ENCODE measurements at places on chromosomes 2 and 18.
A peak's percentile ranks its signal among the peaks of the same experiment; 100 is the strongest.

DNA sequence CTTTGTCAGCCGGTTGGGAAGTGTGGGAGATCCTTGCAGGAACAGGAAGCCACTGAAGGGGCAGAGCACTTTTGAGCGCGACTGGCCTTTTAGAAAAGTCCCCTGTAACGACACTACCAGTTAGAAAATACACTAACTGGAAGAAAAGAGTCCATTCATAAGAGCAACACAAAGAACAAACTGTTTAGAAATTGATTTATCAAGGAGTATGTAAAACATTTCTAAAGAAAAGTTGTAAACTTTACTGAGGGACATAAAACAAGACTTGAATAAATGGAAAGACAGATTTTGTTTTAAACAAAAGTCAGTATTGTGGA lies 29.8 kb upstream of the POMC start:
- no peak for DNase-seq

DNA sequence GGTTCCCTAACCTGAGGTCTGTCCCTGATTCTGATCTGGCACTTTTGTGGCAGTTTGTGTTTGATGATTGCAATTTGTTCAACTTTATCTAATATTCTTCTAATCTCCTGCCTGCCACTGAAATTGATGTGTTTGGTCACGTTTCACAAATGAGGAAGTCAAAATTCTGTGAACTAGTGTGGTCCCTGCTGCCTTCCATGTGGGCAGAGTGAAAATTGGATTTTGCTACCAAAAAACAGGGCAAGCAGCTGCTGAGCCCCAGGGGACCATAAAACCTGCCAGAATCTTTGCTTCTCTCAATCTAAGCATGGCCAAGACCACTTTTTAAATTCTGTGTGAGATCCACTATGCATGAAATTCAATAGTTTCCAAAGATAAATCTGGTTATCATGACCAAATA lies 195.5 kb upstream of the CYRIA start:
- DNase-seq, result no peak

DNA sequence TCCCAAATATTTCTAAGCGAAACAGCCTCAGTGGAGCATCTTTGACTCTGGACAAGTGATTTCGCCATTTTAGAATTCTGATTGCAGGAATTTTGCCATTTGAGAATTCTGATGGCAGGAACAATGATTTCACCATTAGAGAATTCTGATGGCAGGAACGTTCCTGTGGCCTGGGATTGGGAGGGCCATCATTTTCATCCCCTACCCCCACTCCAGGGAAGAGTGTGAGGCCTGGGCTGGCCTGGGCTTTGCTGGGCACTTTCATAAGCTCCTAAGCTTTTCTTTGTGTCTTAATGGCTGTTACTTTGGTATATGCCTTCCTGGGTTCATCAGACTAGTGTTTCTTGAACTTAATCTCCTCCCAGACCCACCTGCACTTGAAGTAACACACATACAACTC lies 129.3 kb upstream of the EPAS1 start:
- DNase-seq, result no peak

DNA sequence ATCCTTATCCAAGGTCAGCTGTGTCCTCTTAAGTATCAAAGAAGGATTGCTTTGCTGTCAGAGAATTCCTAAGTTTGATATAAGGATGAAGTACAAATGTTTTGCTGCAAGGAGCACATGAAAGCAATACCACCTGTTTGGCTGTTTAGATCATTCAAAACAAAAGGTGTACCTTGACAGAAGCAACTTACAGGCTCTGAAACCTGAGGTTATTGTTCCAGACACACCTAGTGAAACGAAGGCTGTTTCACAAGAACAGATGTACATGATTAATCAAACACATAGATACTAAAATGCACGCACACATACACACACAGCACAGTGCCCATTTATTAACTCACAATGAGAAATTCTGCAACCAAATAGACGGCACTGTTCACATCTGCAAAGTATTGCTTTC lies 166.2 kb downstream of the RBM43 start:
- no peak for DNase-seq

DNA sequence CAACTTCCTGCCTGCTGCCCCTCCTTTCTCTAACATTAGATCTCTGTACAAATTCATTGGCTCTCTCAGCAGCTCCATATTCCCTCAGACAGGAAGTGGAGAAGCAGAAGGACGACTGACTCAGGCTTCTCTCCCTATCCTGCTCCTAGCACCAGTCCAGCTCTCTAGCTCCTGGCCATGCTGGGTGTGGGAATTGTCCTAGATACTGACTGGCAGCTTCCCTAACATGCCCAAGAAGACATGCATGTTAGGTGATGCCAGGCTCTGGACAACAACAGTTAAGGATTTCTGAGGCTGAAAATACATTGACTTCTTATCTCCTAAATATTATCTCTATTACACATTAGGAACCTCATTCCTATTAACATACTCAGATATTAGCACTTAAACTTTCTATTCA lies 292.9 kb downstream of the IKZF2 start:
- DNase-seq, result no peak

- DNase-seq, result no peak
Measured at GRCh38 chr2:118737684-118738083, 109.8 kb downstream of the EN1 start.

DNA sequence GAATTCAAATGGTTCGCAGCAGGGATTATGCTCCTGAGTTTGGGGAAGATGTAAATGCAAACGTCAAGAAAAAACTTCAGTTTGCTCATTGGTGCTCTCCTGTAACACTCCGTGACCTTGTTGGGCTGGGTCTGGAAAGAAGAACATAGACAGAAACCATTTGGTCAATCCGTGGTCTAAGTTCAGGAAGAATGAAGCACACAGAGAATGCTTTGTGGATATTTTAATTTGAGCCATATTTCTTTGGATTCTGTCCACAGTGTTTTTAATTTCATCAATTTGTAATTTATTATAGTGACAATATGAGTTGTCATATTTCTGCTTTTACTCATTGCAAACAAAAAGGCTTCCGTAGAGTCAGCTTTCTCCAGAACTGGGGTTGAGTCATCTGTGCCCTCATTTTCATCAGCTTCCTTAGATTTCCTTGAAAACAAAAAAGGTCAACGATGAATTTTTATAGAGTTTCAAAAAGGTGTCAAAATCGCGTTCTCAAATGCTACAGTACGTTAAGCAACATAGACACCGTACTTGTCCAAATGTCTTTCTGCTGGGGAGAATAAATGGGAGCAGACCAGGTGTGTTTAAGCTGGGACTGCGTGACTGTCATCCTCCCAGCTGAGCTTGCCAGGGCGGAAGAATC lies 606.4 kb downstream of the RNF144A start:
- DNase-seq, result no peak

GRCh38 chr2:206764673-206765241 lies 371 bp downstream of the MDH1B start:
- DNase-seq, result peak; percentile 59

DNA sequence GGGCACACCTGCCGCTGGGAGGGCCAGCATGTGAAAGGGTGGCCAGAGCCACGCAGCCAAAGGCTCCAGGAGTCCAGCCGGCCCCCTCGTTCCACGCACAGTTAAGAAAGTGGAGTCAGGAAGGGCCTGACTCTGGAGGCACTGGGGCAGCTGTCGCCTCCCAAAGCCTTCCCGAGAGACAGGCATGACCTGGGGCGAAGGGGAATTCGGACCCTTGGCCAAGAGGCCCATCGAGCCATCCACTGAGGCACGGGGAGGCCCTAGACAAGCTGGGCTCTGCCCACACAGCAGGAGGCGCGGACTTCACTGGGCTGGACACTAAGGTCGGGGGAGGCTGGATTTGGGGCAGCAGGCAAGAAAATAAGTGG lies 38.5 kb upstream of the SNED1 start:
- DNase-seq, result no peak

- DNase-seq, result no peak
Measured at GRCh38 chr18:76756531-76757253, 65.7 kb upstream of the ZNF236 start.

GRCh38 chr18:59022167-59022945 lies 117.3 kb upstream of the SEC11C start:
- peak; percentile 79 for DNase-seq

GRCh38 chr18:79523736-79524180 lies 128.0 kb downstream of the NFATC1 start:
- DNase-seq, result no peak

GRCh38 chr2:138707392-138708074 lies 72.7 kb downstream of the NXPH2 start:
- DNase-seq, result peak; percentile 69

DNA sequence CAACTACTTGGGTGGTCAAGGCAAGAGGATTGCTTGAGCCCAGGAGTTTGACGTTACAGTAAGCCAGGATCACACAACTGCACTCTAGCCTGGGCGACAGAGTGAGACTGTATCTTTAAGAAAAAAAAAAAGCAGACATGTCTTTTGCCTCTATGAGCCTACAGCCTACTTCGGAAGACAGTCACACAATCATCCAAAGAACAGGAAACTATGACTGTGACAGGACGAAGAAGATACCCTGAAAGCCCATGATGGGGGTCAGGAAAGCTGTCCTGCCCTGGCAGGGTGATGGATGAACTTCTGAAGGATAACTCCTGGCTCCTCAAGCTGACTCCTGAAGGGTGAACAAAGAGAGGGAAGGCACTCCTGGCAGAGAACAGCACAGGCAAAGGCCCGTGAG lies 251.7 kb upstream of the SIX2 start:
- DNase-seq, result no peak

GRCh38 chr2:10709290-10709939 lies 12.0 kb upstream of the ATP6V1C2 start:
- peak; percentile 67 for DNase-seq

- DNase-seq, result no peak
Measured at GRCh38 chr2:182043861-182044260, 58.2 kb downstream of the PPP1R1C start.

DNA sequence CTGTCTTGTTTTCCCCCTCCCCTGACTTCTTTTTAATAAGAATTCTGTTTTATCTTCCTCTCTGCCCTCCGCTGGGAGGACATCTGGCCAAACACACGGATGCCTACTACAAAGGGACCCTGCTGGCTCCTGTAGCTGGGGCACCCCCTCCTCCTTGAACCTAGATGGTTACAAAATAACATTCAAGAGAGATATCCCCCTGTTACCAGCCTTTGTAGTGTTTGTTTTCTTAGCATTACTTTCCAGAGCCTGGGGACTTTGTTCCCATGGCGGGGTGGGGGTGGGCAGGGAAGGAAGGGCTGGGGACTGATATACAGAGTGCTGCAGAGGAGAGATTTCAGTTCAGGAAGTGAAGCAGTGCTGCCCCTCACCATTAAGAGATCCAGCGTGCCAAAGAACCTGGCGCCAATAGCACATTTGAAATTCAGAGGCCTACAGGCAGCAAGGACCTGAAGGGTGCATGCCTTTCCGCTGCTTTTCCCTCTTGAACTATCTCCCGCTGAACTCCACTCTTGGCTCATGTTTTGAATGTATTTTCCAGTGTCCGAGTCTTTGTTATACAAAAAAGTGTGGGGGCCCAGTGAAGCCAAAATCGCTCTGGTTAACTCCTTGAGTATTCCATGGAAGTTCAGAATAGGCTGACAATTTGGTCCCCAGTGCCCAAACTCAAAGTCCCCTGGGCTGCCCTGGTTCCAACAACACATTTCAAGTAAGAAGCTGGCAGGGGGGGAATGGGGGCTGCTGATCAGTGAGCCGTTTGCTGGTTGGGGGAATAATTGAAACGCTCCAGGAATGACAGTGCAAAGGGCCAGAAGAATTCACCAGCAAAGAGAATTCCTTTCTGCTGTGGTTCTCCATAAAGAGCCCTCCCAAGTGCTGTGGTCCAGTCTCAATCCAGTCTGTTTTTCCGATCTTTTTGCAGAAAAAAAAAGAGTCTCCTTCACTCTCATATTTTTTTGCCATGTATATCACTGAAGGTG lies 94.8 kb upstream of the THOC1 start:
- no peak for DNase-seq

- DNase-seq, result peak; percentile 83
Measured at GRCh38 chr2:60560734-60561644, 7.5 kb upstream of the BCL11A start.

Data from NCI-H82 (cell line).